WTC11 (cell line): ENCODE measurements at places on chromosomes 3 and 15. TPM values are rescaled to one million over a fixed set of nuclear protein-coding genes. Genes with fewer than 3 reads are reported as not detected.

- H3K36me3 ChIP-seq: no peaks in the 10 kb centered on the region
- peaks cover 37% of the 10 kb centered on the region for H3K4me1 ChIP-seq
- no peak overlapping the region for H3K27ac ChIP-seq
- no peak for DNase-seq
These were observed 4.9 kb upstream of the PPP1R2 start for GRCh38 chr3:195548006-195548405.

GRCh38 chr3:189827108-189827507 is 195.9 kb downstream of the TP63 start:
- H3K4me3 ChIP-seq: no peak overlapping the region
- H3K27me3 ChIP-seq: no peaks in the 10 kb centered on the region
- H3K36me3 ChIP-seq: no peaks in the 10 kb centered on the region
- no peak overlapping the region for H3K27ac ChIP-seq
- DNase-seq: no peak
- H3K4me1 ChIP-seq: peaks cover 7% of the 10 kb centered on the region; the same call in 1 of the 2 replicates

DNA sequence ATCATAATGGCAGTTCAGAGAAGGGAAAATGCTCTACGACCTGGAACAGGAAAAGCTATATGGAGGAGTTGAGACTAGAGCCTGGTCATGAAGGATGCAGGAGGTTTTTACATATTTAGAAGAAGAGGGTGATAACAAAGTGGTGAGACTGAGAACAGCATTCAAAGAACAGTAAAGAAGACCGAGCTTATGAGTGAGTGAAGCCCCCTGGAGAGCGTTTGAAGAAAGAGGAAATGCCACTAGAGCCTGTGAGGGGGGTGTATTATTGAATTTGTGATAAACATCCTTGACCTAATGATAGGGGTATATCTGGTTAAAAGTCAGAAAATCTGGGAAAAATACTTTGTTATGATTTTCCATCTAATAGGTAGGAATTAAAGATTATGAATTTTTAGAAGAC is 4.2 kb downstream of the PARP9 start:
- no peak for DNase-seq
- H3K4me3 ChIP-seq: no peak overlapping the region
- H3K27me3 ChIP-seq: peaks cover 3% of the 10 kb centered on the region
- H3K27ac ChIP-seq: peak overlapping the region; percentile 65
- H3K4me1 ChIP-seq: peaks cover 31% of the 10 kb centered on the region
- no peaks in the 10 kb centered on the region for H3K36me3 ChIP-seq

GRCh38 chr3:113783463-113783862 is 36.6 kb downstream of the ATP6V1A start:
- H3K4me1 ChIP-seq: peaks cover 9% of the 10 kb centered on the region
- peaks cover 10% of the 10 kb centered on the region for H3K36me3 ChIP-seq
- no peak overlapping the region; the same call in 1 of the 2 replicates for H3K27ac ChIP-seq
- H3K4me3 ChIP-seq: no peak overlapping the region
- no peaks in the 10 kb centered on the region for H3K27me3 ChIP-seq
- DNase-seq: no peak

DNA sequence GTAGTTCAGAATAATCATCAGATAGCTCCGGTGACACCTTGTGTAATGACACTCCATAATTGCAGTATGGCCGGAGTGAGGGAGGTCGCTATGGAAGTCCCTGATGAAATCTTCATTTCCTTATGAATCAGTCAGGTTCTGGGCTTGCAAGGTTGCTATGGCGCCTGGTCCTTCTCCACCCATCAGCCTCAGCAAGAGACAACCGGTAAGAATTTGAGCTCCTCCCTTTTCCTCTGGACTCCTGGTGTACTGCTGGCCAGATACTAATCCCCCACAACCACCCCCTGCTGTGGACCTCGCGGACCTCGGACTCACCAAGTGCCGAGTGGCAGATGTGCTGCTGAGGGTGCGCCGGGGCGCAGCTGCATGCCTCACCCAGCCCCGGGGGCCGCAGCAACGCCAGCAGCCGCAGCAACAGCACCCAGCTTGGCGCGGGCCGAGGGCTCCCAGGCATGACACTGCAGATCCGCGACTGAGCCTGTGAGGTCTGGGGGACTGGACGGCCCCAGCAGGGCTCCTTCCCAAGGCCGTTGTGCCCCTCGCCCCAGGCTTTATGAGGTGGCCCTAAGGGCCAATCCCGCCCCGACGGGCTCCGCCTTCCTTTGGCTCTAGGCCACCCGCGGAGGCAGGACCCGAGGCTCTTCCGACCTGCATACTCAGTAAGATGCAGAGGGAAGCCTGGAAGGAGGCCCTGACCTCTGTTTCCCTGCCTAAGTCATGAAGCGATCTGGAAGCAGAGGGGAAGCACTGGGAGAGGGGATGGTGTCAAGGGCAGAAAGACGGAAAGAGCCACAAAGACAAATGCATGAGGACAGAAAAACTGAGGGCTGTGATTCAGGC is at the start of gene TIMP4:
Gene TIMP4 (minus strand): TSS at position 526 of the 840 bp plus-strand sequence. CDS start 72 bp downstream, at position 454.
- DNase-seq: peak; percentile 49
- peaks cover 44% of the 10 kb centered on the region for H3K4me1 ChIP-seq
- no peaks in the 10 kb centered on the region for H3K27me3 ChIP-seq
- H3K36me3 ChIP-seq: peaks cover 8% of the 10 kb centered on the region; the same call in 1 of the 2 replicates
- H3K27ac ChIP-seq: peak within 1 kb of the TSS; percentile 92
- H3K4me3 ChIP-seq: peak within 1 kb of the TSS; percentile 66

DNA sequence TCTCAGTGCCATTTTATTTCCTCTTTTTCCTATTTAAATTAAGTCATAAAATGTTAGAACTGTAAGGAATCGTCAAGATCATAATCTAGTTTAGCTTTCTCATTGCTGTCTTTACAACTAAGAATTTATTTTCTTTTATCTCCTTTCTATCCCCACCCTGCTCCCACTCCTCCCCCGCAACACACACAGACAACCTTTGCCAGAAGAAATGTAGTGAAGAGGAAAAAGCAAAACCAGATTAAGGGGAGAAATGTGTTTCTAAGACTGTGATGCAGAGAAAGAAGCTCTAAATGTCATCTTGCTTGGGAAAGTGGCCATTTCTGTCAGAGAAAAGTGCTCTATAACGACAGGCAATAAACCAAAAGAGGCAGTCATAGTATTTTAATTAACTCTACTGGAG is 78.3 kb upstream of the MLF1 start:
- no peaks in the 10 kb centered on the region for H3K27me3 ChIP-seq
- H3K4me1 ChIP-seq: peaks cover 5% of the 10 kb centered on the region; the same call in 1 of the 2 replicates
- peaks cover 2% of the 10 kb centered on the region; the same call in 1 of the 2 replicates for H3K36me3 ChIP-seq
- no peak overlapping the region for H3K4me3 ChIP-seq

DNA sequence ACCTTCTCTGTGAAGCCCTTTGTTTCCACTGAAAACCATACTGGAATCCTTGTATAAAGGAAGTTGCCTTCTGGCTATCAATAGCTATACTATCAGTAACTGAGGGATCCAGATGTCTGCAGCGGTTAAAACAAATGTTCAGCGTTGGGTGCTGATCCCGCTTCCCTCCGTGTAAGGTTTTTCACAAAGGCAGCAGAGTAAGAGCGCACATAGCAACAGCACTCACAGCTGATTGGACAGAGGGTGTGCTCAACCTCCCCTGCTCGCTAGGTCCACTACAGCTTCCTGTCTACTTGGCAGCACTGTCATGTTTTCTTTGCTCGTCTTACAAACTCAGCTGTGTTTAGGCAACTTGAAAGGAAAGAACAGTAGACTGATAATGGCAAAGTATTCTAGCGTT is 27.3 kb downstream of the ATOSA start:
- peaks cover 9% of the 10 kb centered on the region for H3K4me1 ChIP-seq
- peak; percentile 39 for DNase-seq
- no peak overlapping the region for H3K4me3 ChIP-seq
- H3K36me3 ChIP-seq: no peaks in the 10 kb centered on the region
- no peak overlapping the region; the same call in 1 of the 2 replicates for H3K27ac ChIP-seq
- no peaks in the 10 kb centered on the region for H3K27me3 ChIP-seq

- H3K4me1 ChIP-seq: peaks cover 21% of the 10 kb centered on the region
- no peaks in the 10 kb centered on the region for H3K36me3 ChIP-seq
- DNase-seq: no peak
- no peaks in the 10 kb centered on the region for H3K27me3 ChIP-seq
- no peak overlapping the region for H3K27ac ChIP-seq
These were observed 122.3 kb downstream of the EFHB start for GRCh38 chr3:19811689-19812088.

DNA sequence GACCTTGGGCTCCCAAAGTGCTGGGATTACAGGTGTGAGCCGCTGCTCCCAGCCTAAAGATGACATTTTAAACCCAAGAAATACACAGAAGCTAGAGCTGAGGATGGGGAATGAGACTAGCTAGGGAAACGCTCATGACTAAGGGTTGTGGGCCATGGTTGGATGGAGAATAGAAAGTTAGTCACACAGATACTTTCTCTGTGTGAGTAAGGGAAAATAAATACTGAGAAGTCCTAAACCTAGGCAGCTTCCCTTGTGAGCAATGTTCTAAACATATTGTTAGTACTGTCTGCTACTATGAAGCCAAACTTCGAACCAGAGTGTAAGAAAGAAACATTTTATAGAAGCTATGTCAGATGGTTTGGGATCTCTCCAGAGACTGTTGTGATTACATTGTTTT is 304.8 kb upstream of the STAC start:
- H3K27me3 ChIP-seq: no peaks in the 10 kb centered on the region; the same call in 1 of the 2 replicates
- H3K27ac ChIP-seq: no peak overlapping the region
- H3K4me1 ChIP-seq: peaks cover 10% of the 10 kb centered on the region
- no peak for DNase-seq
- no peak overlapping the region for H3K4me3 ChIP-seq
- H3K36me3 ChIP-seq: no peaks in the 10 kb centered on the region

The CORO2B gene
- 3.5 to 4.9 TPM (median 3.6 TPM) in 3 replicates for total RNA-seq

The A4GNT gene
- not detected in 3 replicates for total RNA-seq

The HYAL1 gene
- 3.4 to 3.8 TPM (median 3.5 TPM) in 3 replicates for total RNA-seq
